ENCODE measurements at places on chromosomes 3 and 15. TPM values are rescaled to one million over a fixed set of nuclear protein-coding genes. Genes with fewer than 3 reads are reported as not detected.

DNA sequence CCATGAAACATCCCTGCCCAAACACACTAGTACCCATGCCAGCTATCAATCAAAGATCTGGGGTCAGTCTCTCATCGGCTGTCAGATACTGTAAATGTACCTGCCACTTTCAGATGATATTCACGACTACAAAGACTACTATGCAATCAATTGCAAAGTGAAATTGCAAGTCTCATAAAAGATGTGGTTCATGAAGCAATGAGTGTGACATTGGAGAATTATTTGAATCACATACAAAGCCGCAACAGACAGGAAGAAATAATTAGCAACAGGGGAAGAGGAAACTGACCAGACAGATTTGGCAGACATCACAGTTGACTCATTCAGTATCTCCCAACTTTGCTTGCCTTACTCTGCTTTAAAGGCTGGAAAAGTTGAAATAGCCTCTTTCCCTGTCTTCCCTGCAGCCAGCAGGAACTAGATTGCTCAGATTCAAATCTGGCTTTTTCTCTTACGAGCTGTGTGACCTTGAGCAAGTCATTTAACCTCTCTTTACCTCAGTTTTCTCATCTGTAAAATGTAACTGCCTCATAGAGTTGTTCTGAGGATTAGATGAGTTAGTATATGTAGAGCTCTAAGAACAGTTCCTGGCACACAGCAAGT lies 95.7 kb upstream of the C3orf80 start:
- no peaks in the 10 kb centered on the region for H3K4me1 ChIP-seq
- H3K36me3 ChIP-seq: no peaks in the 10 kb centered on the region
- DNase-seq: no peak
- no peak overlapping the region for H3K4me3 ChIP-seq
- H3K27me3 ChIP-seq: no peaks in the 10 kb centered on the region

DNA sequence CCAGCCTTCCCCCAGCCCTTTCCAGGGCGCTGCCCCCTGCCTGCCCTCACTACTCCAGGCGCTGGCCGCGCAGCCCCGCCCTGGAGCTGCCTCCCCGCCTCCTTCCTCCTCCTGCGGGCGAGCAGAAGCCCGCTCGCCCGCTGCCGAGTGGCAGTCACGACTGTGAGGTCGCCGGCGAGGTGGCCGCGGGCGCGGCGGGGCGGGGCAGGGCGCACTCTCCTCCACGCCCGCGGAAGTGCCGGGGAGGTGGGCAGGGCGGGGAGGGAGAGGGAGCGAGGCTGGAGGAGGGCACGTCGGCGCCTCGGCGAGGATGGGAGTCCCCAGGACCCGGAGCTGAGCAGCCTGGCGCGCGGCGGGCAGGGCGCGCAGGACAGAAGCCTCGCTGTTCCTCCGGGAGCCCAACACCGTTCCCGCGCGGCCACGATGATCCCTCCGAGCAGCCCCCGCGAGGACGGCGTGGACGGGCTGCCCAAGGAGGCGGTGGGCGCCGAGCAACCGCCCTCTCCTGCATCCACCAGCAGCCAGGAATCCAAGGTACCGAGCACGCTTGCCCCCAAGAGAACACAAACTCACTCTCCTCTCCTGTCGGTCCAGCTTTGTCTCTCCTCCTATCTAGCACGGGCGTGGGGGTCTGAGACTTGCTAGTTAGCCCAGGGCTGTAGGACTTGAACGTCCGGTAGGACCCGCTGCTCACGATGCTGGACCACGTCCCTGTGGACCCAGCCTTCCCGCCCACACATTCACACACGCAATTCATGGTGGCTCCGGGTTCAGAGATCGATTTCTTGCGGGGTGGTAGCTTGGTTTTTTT lies at the start of gene STAC:
Gene STAC, plus strand, starts transcription at position 284 of the 811 bp plus-strand sequence. Its CDS starts 140 bp downstream, at position 424.
- peaks cover 8% of the 10 kb centered on the region for H3K4me1 ChIP-seq
- H3K4me3 ChIP-seq: peak within 1 kb of the TSS; percentile 70
- no peaks in the 10 kb centered on the region for H3K27me3 ChIP-seq

- H3K4me1 ChIP-seq: no peaks in the 10 kb centered on the region
- no peaks in the 10 kb centered on the region for H3K27me3 ChIP-seq
- no peak overlapping the region for H3K27ac ChIP-seq
- DNase-seq: no peak
- no peak overlapping the region for H3K4me3 ChIP-seq
Observed at GRCh38 chr15:47872869-47873432, 155.6 kb downstream of the SEMA6D start.

DNA sequence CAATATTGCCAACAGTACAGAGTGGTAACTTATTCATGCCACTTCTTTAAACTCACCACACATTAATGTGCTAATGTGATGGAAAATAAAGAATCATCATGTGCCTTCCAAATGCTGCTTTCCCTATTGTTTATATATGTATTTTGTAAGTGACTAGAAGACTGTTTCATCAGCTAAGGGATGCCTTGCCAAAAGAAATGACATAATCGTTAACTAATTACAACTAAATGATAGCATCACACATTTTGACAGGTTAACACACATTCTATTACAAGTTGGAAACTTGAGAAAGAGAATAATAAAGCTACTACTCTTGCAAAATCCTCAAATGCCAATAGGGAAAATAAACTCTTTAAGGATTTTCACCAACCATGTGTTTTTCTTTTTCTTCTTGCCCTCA lies 329.9 kb upstream of the AGTR1 start:
- no peak overlapping the region for H3K27ac ChIP-seq
- H3K36me3 ChIP-seq: no peaks in the 10 kb centered on the region
- no peak overlapping the region for H3K4me3 ChIP-seq
- no peak for DNase-seq

The ILDR1 gene
- 6.0 TPM for total RNA-seq

GRCh38 chr3:48631516-48632448 lies 3.5 kb downstream of the SLC26A6 start:
- H3K36me3 ChIP-seq: no peaks in the 10 kb centered on the region
- H3K4me3 ChIP-seq: no peak overlapping the region
- peaks cover 15% of the 10 kb centered on the region for H3K4me1 ChIP-seq
- H3K27me3 ChIP-seq: no peaks in the 10 kb centered on the region

DNA sequence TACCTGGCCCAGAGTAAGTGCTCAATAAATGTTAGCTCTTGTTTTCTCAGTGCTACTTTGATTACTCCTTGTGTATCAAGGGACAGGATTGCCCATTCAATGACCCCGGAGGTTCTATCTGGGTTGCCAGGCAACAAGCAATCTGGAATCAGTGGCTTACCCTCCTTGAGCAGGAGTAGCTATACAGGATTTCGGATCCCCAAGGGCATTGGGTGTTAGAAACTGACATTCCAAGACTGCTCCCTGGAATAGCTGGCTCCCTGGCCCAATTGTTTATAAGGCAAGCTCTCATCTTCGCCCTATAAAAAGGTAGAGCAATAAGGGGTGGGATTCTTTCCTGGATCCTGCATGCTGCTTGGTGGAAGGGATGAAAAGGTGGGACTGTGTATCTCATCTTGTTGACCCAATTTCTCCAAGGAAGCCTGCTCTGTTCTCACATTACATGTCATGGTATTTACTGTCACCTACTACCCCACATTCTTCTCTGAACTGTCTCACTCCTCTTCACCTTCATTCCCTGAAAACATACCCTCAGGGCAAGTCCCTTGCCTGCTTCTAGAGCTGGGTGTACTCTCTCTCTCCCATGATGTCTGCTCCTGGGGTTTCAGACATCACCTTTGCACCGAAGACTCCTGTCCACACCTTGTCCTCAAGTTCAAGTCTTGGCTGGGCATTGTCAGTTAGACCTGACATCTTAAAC lies 26.4 kb upstream of the SCN10A start:
- H3K27ac ChIP-seq: no peak overlapping the region
- no peak for DNase-seq
- H3K4me1 ChIP-seq: no peaks in the 10 kb centered on the region
- H3K4me3 ChIP-seq: no peak overlapping the region
